ENCODE measurements at places on chromosomes 13 and 19.

- no peak for DNase-seq
Measured at GRCh38 chr13:26025196-26025595, 26.6 kb downstream of the SHISA2 start.

DNA sequence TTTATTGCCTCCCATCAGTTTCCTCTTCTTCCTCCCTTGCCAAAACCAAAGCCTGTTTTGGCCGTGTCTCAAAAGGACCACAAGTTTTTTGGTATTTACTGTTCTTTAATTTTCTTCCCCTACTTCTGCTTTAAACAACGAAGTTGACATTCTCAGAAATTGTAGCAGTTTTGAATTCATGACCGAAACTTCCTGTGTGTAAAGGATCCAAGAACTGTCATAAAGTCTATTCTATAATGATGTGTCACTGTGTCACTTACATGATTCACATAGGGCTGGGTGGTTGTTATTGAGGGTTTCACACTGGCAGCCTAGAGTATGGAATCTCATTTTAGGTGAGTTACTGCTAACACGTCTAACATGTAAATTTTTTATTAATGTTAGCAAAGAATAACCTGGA is 741.0 kb upstream of the KLHL1 start:
- DNase-seq, result no peak

DNA sequence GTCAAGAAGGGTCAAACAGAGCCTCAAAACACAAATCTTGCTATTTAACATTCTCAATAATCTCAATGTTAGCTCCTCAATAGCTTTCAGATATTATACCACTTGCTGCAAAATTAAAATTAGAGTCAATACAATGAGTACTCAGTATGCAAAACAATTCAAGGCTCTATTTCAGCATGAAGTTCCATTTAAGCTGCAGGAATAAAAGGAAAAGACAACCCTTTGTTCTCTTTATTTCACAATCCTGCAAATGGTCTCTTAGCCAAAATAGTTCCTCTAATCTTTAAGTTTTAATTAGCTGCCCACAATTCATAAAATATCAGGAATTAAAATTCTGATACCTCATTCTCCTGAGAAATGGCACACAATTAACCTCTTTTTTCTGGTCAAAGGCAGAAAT is 40.5 kb upstream of the DCT start:
- no peak for DNase-seq

- DNase-seq, result no peak
Measured at GRCh38 chr13:86862137-86862536, 809.0 kb upstream of the SLITRK5 start.

DNA sequence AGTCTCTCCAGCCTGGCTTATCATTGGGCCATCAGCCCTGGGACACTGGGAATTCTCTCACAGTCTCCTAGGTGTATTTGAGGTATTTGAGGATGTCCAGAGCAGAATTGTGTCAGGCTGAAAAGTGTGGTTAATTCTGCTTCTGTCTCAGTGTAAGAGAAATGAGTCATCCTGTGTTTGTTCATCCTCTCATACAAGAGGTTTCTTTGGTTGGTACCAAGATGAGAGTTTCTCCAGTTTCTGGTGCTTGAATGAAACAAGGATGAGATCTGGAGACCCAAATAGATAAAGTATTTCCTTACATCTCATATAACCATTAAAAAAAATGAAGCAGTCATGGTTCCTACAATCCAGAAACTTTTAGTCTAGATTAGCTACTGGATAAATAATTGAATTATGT is 7.7 kb downstream of the ZNF253 start:
- no peak for DNase-seq

GRCh38 chr19:48719263-48720171 is at the start of gene MAMSTR:
MAMSTR (minus strand) TSS chr19:48719725; CDS start chr19:48719031, 694 bp downstream.
- no peak for DNase-seq

GRCh38 chr19:43751466-43752220 is 3.1 kb downstream of the SMG9 start:
- no peak for DNase-seq

DNA sequence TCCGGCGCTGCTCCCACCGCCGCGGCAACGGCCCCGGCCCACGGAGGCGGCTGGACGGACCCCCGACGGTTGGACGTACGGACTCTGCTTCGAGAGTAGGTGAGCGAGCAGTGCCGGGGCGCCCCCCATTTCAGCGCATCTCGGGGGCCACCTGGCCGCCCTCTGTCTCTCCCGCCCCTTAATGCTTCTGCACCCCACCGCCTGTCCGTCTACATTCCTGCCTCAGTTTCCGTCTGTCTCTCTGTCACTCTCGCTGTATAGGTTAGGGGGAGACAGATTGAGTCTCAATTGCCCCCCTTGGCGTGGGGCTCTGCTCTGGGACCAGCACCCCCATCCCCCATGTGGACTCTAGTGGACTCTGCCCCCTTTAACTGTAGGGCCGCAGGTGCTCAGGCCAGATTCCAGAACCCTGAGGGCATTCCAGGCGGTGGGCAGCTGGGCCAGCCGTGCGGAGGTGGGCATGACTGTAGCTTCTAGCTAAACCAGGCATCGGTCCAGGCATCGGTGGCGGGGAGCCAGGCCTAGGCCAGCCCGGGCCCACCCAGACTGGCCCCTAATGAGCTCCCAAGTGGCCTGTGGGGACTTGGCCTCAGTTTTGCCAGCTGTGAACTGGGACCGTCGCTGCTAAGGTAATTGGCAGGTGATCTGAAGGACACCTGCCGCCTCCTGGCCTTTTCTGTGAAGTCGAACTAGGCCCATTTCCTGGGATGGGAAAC is 373 bp downstream of the TNFAIP8L1 start:
- DNase-seq, result no peak

DNA sequence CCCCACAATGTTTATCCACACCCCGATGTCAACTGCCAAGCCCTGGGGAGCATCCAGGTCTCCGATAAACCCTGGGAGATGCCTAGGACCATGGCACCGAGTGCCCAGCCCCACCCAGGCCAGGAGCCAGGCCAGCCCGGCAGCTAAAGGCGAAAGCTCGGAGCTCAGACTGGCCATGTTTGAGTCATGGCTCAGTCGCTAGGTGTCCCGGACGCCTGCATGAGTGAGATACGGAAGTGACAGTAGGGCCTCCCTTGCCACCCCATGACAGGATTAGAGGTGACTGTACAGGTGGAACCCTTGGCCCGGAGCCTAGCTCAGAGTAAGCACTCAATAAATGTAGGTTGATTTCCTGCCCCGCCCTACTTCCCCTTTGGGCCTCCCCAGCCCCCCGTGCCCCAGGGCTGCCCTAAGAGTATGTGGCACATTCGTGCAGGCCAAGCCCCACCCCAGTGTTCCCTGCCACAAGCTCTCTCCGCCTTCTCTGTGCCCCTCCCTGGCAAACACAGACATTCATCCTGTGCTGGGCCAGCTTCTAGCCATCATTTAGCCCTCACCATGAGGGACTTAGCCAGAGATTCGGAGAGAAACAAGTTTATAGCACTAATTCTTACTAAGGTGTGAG is 5.8 kb upstream of the TPM4 start:
- peak; percentile 96 for DNase-seq

- DNase-seq, result no peak
Measured at GRCh38 chr19:35693422-35693821, 10.9 kb upstream of the ZBTB32 start.

GRCh38 chr13:112928972-112929782 is 39.8 kb upstream of the MCF2L start:
- DNase-seq, result no peak

GRCh38 chr13:82259284-82259683 is 1623.0 kb downstream of the SLITRK1 start:
- DNase-seq, result no peak

DNA sequence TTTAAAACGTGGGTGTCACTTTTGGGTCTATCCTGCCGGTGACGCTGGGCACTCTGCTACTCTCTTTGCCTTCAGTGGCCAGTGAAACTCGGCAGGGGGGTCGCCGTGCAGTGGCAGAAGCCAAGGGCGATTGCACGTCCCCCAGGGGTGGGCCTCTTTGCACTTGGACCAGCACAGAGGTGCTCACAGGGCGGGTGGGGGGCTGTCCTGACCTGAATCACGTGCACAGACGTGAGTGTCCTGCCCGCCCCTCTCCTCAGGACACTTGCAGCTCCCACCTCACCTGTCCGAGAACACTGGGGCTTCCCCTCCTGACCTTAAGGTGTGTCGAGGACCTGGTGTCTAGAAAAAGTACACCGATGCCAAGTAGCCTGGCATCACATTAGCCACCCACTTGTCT is 16.1 kb downstream of the COL4A1 start:
- DNase-seq, result no peak

DNA sequence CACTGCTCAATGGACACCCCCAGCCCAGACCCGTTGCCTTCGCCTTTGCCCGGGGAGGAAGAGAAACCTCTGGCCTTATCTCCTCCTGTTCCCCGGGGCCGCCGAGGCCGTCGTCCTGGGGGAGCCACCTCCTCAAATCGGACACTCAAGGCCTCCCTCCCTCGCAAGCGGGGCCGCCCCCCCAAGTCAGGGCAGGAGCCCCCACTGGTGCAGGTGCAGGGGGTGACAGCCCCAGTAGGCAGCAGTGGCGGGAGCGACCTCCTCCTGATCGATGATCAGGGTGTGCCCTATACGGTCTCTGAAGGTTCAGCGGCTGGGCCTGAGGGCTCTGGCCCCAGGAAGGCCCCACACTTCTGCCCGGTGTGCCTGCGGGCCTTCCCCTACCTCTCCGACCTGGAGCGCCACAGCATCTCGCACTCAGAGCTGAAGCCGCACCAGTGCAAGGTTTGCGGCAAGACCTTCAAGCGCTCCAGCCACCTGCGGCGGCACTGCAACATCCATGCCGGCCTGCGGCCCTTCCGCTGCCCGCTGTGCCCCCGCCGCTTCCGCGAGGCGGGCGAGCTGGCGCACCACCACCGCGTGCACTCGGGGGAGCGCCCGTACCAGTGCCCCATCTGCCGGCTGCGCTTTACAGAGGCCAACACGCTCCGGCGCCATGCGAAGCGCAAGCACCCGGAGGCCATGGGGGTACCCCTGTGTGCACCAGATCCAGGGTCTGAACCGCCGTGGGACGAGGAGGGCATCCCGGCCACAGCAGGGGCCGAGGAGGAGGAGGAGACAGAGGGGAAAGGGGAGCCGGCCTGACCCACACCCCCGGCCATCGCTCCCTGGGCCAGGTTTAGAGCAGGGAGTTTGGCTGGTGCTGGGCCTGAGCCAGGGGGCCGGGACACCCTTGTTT is 2.3 kb downstream of the ZNF524 start:
- DNase-seq, result no peak

- no peak for DNase-seq
Measured at GRCh38 chr19:7397687-7398086, 49.0 kb downstream of the ARHGEF18 start.

GRCh38 chr13:29479716-29480492 is 115.6 kb downstream of the SLC7A1 start:
- DNase-seq, result no peak

- DNase-seq, result no peak
Measured at GRCh38 chr19:17753976-17754375, 2.7 kb downstream of the FCHO1 start.

DNA sequence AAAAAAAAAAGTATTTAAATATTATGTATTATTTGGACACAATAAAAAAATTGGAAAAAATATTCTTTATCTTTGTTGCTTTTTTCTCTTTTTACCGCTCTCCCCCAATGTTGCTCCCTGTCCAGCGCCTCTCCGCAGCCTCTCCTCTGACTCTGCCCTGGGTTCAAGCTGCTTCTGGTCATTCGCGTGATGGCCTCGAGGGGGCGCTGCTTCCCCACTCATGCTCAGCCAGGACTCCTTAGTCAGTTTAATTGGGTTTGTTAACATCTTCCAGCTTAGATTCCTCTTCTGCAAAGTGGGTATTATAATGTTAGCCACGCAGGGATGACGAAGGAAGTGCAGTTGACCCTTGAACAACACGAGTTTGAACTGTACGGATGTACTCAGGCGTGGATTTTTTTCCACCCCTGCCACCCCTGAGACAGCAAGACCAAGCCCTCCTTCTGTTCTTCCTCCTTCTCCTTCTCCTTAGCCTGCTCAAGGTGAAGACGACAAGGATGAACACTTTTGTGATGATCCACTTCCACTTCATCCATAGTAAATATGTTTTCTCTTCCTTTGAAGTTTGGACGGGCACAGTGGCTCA is 4.9 kb upstream of the NWD1 start:
- peak; percentile 32 for DNase-seq

GRCh38 chr13:59963383-59963782 is 200.3 kb downstream of the DIAPH3 start:
- no peak for DNase-seq

DNA sequence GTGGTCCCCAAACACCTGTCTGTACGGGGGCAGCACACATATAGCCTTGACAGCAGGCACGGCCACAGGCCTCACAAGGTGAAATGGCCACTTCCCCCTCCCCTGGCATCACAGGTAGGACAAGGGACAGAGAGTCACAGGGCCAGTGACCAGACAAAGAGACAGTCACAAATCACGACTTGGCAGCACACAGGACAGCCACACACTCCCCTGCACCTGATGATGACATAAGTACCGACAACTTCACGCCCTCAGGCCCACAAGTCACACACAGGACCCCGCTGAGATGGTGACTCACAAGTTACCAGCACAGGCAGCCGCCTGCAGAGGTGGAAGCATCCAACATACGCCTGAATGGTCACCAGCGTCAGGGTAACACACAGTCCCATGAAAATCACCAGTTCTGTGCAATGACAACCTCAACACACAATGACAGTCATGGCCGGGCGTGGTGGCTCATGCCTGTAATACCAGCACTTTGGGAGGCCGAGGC is 16.5 kb downstream of the TYK2 start:
- no peak for DNase-seq

- no peak for DNase-seq
Measured at GRCh38 chr13:75372923-75373841, 108.8 kb downstream of the TBC1D4 start.

- DNase-seq, result no peak
Measured at GRCh38 chr19:6501740-6502648, at the start of gene TUBB4A. TUBB4A (minus strand) TSS chr19:6502309; CDS start chr19:6502212, 97 bp downstream.

DNA sequence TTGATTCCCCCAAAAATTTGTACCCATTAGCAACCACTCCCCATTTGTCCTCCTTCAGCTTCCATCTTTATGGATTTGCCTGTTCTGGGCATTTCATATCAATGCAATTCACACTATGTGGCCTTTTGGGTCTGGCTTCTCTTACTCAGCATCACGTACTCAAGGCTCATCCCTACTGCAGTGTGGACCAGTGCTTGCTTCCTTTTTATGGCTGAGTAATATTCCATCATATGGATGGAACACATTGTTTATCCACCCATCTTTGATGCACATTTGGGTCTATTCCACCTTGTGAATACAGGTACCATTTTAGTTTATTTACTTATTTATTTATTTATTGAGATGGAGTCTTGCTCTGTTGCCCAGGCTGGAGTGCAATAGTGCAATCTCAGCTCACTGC is 12.5 kb upstream of the PIK3R2 start:
- no peak for DNase-seq

GRCh38 chr13:28012896-28013295 is 24.4 kb upstream of the URAD start:
- no peak for DNase-seq

DNA sequence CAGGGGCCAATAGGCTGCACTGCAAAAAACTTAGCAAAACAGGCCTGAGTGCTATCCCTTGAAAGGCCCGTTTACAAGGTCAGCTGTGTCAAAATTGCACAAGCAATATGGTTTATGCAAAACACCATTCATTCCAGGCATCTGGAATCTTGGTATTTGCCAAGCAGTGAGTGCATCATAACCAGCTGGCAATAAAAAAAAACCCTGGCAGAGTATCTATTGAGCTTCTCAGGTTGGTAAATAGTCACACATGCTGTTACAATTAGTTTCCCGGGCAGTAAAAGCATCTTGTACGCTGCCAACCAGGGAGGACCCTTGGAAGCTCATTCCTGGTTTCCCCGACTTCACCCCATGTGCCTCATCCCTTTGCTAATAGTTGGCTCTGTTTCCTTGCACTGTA is 21.3 kb downstream of the ZNF77 start:
- DNase-seq, result no peak

All from CD4-positive, alpha-beta T cell treated with Interleukin-4 for 4 hours (primary cell).